ENCODE measurements at places on chromosomes 2 and 18. TPM values are rescaled to one million over a fixed set of nuclear protein-coding genes. Genes with fewer than 3 reads are reported as not detected.

The TGIF1 gene
- total RNA-seq, result 8.1 TPM

The LYPD6 gene
- 0.08 TPM for total RNA-seq

The RGPD6 gene
- 11.5 TPM for total RNA-seq

The UGT1A10 gene
- total RNA-seq, result not detected

The HNRNPLL gene
- total RNA-seq, result 26.3 TPM

The TEKT4 gene
- total RNA-seq, result not detected

The LIMS2 gene
- 173 TPM for total RNA-seq

The ITPRIPL1 gene
- total RNA-seq, result 0.47 TPM

The HS1BP3 gene
- 16.6 TPM for total RNA-seq

The C2orf15 gene
- not detected for total RNA-seq

The UPP2 gene
- total RNA-seq, result not detected

The ASPRV1 gene
- 0.63 TPM for total RNA-seq

The MYO3B gene
- 0.05 TPM for total RNA-seq

The TLX2 gene
- not detected for total RNA-seq

The ARHGAP28 gene
- total RNA-seq, result 1.5 TPM

All from left ventricle myocardium inferior (tissue), 1 donor.